ENCODE measurements at places on chromosomes 7 and 10.
A peak's percentile ranks its signal among the peaks of the same experiment; 100 is the strongest.

DNA sequence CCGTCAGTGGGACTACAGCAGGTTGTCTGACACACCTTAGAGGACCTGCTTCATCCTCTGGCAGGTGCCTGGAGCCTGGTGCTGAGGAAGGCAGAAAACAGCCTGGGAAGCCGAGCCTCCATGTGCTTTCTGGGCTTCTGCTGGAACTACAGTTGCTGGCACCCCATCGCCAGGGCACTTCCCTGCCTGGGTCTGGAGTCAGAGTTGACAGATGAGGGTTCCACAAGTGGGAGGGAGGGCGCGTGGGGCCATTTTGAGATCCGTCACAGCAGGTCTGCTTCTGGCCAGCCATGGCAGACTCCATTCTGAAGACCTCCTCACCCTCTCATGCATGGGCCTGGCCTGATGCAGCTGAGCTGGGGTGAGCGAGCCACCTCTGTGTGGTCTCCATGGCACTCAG, 33.2 kb upstream of the TCERG1L start:
- no peak for DNase-seq

GRCh38 chr10:74474022-74474713, 323.1 kb downstream of the ADK start:
- DNase-seq: no peak

DNA sequence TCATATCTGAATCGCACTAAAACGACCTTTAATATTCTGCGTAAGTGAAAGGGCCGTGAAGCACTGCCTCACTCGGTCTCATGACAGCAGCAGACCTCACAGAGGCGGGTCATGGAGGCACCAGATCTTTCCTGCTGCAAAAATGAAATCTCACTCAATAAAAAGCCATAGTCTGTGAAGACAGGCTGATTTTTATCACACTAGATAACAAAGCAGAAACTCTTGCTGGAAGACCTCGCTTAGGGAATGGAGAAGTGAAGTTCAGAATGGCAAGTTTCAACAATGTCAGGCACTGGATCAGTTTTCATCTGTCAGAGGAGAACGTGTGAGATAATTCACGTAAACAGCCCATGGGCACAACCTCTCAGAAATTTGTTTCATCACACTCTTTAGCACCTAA, 8.0 kb downstream of the SEPHS1 start:
- DNase-seq: peak; percentile 31

- peak; percentile 70 for DNase-seq
These were observed 11.4 kb downstream of the DAGLB start for GRCh38 chr7:6436385-6436685.

DNA sequence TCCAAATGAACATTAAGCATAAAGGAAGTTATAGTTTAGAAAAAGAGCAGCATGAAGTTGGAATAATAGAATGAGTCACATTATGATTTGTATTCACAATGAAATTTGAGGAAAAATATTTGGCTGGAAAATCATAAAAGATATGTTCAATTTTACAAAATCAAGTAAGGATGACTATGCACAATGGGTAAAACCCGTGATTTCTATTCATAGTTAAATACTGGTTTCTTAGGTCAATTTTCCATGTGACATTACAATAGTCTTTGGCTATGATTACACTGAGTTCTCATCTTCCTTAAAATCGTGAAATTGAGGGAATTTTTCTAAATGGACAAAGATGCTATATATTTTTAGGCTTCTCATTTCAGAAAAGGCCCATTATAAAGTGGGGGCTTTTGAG, 17.4 kb upstream of the CCDC172 start:
- no peak for DNase-seq

DNA sequence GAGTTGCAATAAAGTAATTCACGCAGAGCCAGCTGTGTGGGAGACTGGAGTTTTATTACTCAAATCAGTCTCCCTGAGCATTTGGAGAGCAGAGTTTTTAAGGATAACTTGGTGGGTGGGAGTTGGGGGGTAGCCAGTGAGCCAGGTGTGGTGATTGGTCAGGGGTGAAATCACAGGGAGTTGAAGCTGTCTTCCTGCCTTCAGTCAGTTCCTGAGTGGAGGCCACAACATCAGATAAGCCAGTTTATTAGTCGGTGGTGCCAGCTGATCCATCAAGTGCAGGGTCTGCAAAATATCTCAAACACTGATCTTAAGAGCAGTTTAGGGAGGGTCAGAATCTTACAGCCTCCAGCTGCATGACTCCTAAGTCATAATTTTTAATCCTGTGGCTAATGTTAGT, 3.3 kb upstream of the CYP51A1 start:
- peak; percentile 28 for DNase-seq

DNA sequence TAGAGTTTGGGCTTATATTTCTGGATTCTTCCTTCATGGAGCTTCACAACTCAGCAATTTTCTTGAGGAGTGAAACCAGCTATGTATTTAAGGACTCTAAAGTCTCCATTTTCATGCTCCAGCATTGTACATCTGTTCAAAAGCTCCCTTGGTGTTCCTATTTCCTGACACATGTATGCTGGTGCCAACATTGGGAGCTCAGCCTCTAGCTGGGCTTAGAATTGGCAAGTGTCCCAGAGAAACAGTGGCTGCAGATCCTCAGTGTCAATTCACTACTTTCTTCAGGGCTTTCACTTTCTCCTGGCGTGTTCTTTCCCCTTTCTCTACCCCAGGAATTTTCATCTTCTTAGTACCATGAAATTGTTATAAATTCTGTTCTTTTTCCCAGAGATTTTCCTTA, 103.1 kb downstream of the ZNF467 start:
- DNase-seq: peak; percentile 16

- no peak for DNase-seq
These were observed 10.7 kb downstream of the DGKI start for GRCh38 chr7:137836113-137836509.

DNA sequence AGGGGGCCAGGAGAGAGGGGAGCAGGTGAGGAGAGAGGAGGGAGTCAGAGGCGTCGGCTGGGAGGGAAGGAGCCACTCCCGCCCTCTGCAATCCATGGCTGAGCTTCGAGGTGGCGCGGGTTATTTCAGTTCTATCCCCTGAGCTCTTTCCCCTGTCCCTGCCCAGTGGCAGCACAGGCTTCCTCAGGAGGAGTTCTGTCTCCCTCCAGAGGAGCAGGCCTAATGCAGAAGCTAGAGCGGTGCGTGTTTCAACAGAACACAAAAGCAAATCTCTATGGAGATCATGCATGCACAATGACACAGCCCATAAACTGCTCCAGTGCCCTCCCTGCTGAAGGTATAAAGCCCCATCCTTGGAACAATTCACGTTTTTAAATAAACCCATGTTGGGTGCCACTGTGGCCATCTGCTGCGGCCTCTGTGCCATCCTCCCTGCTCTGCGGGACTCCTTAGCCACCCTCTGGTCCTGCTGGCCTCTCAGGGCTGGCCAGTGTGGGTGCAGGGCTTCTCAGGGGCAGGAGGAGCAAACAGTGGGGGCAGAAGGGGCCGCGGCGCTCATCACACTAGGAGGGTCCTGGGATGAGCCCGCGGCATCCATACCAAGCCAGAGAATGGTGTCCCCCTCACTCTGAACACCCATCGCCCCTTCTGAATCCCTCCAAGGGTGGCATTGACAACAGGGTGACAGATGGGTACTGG, 192.6 kb upstream of the LYZL2 start:
- DNase-seq: peak; percentile 30

- no peak for DNase-seq
These were observed 88.5 kb downstream of the CTNNA3 start for GRCh38 chr10:67607472-67607871.

- DNase-seq: no peak
These were observed 122.2 kb upstream of the MGMT start for GRCh38 chr10:129344731-129345355.

DNA sequence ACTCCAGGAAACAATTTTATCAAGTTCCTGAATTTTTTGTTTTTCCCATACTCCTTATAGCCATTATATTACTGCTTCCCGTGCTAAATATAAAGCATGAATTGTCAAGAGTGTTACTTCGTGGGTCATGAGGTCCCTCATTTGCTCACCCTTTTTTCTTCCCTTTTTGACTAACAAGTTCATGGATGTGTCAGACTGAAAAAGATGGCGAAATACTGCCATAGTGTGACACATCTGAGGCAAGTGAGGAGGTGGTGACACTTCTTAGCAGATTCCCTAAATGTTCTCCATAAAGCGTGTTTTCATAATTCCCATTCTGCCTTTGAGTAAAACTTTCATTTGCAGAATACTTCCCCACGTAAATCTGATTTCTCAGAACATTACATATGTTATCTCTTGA, 269.6 kb upstream of the FZD1 start:
- DNase-seq: no peak

DNA sequence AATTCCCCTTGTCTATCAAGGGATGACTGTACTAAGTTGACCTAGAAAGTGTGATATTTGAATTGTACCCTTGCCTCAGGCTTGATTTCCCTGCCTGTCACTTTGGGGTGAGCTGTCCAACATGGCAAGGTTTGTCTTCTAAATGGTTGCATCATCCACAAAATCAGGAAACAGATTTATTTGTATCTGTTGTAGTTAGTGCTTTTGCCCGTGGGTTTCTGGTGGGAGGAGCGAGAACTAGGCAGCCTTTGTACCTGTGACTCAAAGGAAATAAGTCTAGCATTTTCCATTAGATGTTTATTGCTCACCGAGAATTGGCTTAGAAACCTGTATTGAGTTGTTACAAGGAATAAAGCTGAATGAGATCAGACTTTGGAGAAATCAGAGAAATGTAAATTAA, 650.8 kb downstream of the LRMDA start:
- no peak for DNase-seq

DNA sequence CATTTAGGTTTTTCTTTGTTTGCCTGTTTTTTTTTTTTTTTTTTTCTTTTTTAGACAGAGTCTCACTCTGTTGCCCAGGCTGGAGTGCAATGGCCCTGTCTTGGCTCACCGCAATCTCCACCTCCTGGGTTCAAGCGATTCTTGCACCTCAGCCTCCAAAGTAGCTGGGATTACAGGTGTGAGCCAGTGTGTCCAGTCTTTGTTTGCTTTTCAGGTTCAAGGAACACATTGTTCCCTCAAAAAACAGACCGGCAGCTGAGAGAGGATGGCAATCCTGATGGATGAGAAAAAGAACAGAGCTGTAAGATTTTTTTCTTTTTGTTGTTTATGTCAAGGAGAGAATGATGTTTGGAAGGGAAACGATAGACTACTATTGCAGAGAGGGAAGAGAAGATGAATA, 23.3 kb upstream of the RHOBTB1 start:
- no peak for DNase-seq

DNA sequence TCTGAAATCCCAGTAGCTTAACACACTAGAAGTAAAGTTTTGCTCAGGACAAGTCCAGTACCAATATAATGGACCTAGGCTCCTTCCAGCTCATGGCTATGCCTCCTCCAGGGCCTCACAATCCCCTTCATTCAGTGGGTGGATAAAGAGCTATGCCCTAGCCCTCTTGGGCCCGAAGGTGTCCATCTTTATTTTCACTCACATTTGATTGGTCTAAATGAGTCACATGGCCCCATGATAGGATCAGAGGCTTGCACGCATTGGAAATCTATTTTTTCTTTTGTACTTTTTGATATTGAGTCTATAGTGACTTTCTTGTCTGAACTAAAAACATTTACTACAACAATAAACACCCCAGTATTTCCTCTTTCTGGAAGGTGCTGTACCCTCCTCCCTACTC, 202.6 kb upstream of the CTBP2 start:
- no peak for DNase-seq

- DNase-seq: no peak
These were observed 378.1 kb downstream of the RPS24 start for GRCh38 chr10:78411716-78412115.

- no peak for DNase-seq
These were observed 192.9 kb upstream of the MBL2 start for GRCh38 chr10:52965509-52965908.

GRCh38 chr7:2893411-2893861, 49.3 kb upstream of the GNA12 start:
- no peak for DNase-seq

DNA sequence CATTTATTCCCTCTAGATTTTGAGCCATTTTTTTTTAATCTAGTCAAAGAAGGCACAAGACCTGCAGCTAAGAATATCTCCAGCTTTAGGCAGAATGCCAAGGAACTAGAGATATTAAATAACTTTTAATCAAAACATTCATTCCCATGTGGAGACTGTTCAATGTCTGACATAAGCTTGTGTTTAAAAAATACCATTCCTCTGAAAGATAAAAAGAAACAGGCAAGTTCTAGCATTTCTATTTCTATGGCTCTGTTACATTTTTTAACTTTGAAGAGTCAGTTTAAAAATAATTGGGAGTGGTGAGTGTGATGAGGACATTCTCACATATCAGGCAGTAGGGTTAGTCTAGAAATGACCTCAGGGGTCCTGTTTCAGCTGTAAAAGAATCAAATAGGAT, 48.0 kb downstream of the RHOBTB1 start:
- DNase-seq: no peak

DNA sequence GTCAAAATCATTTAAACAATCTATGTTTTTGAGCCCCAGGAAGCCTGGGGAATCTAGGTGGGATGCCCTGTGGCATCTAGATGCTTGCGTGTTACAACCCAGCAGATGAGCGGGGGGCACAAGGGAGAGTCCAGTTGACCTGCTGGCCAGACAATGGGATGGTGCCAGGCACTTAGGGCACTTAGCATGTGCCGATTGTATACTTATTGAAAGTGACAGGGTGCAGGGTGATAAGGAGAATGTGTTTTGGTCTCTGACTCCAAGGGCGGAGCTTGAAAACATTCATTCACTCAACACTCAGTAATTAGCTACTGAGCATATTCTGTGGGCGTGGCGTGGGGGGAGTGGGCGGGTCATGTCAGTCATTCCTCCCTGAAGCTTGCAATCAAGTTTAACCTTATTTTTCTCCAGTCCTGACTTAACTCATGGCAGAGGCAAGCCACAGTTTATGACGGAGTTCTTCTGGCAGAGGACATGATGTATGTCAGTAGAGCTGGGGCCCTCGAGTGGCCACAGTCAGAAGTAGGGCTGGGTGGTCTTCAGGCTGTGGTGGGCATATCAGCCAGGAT, 115.1 kb downstream of the PRKCQ start:
- DNase-seq: peak; percentile 79

GRCh38 chr7:28041508-28042314, 138.9 kb downstream of the JAZF1 start:
- no peak for DNase-seq

- no peak for DNase-seq
These were observed 30.8 kb upstream of the FXYD4 start for GRCh38 chr10:43340619-43341018.

GRCh38 chr10:7134448-7134847, 276.4 kb downstream of the SFMBT2 start:
- no peak for DNase-seq

- DNase-seq: peak; percentile 53
These were observed 562 bp downstream of the TMEM243 start for GRCh38 chr7:87218796-87219544.

DNA sequence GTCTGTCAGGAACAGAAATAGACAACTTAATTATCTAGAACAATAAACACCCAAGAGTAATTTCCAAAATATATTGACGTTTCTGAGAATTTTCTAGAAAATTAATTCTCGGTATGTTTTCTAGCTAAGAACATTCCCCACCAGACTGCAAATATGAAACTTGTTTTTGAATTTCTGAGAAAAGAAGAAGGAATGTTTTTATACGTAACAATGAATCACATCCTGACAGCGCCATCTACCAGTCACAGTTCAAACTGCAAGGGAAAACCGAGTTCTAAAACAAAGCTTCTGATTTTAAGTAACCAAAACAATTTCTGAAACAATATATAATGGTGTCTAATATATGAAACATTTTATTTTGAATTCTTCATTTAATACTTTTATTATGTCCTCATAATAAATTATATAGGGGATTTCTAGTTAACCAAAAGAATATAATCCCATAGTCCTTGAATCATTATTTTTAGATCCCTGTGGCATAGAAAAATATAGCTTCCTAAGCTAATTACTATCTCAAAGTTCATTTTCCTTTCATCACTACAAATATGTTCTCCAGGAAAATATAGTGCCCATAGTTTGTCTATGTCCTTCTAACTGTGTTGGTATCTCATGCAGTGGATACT, 34.5 kb upstream of the MEOX2 start:
- peak; percentile 44 for DNase-seq
